CD4-positive, alpha-beta T cell treated with Interleukin-15 for 1 hour (primary cell): ENCODE measurements at places on chromosomes 3 and 15.
A peak's percentile ranks its signal among the peaks of the same experiment; 100 is the strongest.

DNA sequence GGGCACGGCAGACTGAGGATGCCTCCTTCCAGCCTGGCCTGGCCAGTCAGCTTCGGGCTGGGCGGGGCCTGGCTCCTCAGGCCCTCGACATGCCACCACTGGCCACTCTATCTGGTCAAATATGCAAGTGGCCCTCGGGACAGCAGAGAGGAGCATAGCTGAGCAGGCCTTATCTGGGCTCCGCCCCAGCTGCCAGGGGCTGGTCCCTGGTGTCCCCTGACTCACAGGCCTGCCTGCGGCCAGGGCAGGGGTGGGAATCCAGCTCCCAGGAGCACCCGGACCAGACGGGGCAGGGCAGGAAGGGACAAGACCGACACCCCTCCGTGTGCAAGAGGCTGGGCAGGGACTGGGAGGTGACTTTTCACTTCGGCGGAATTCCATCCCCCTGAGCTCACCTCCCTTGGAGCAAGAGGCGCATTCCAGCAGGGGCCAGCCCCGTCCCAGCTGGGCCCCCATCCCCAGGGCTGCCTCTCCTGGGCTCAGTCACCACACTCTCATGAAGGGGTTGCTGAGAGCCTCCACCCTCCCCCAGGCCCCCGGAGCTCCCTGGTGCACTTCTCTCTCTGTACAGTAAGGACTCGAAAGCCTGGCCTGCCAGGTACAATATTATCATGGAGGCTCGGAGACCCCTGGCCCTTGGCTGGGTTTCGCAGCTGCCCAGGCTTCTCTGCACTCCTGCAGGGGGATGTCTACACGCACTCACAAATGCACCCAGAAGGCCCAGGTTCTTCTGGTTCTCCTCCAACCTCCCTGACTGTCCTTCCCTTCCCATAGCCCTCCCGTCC is 29.5 kb downstream of the WNT7A start:
- no peak for DNase-seq

GRCh38 chr15:92653836-92654539 is 1.6 kb downstream of the FAM174B start:
- no peak for DNase-seq

DNA sequence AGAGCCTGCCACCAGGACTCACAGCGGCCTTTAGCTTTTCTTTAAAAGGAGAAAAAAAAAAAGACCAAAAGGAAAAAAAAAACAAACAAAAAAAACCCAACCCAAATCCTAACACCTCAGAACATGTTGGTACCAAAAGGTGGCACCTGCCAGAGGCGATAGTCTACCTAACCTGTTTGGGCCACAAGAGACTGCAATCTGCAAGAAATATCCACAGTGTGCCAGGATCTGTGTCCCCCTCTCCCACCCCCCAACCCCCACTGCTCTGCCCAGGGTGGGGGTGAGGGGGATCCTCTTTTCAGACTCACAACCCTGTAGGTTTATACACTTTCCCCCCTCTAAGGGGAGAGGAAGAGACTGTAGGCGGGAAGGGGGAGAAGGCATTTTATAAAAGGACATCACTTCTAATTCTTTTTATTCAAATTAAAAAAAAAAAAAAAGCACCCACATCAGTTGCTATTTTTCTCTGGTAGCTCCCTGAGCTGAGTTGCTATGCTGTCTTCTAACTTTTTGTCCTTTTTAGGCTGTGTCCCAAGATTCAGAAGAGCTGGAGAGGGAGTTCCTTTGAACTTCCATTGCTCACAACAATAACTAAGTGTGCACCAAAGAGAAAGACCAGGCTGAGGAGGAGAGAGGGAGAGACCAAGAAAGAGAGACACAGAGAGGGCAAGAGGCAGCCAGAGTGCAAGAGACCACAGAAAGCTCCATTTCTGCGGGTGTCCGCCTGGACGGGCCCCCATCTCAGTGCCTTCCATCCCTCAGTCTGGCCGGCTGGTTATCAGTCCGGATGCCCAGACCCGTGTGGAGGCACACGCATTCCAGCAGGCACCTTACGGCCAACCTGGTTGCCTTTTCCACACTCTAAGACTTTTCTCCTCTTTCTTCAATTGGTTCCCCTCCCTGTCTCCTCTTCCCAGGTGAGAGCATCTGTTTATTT is 48.9 kb downstream of the TLE3 start:
- DNase-seq, result peak; percentile 2

GRCh38 chr3:67450153-67450552 is 204.3 kb downstream of the SUCLG2 start:
- DNase-seq, result no peak

DNA sequence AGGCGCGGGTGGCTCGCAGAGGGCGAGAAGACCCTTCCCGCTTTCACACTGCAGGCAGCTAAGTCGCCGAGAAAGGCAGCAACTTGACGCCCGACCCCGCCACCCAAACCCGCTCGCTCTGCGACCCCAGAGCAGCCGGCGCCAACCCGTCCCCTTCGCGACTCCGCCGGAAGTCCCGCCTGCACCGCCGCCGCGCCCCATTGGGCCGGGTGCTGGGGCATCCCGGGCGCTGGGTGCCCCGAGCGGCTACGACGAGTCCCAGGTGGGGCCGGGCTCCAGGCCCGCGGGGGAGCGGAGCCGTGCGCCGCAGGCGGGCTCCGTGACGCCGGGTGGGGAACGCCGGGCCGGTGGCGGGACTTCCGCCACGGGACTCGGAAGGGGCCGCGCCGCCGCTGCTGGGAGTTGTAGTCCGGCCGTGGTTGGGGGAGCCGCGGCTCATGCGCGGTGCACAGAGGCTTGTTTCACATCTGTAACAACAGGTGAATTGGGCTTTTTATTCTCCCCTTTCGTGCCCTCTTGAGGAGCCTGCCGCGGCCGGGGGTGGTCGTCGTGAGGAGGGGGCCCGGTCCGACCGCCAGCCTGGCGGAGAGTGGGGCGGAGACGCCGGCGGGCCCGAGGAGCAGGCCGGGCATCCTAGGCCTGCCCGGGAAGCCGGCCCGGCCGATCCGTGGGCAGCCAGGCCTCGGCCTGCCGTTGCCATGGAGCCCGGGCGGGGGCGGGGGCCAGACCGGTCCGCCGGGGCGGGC is at the start of gene DHX30:
DHX30 (plus strand) TSS at position 405 of the 746 bp plus-strand sequence. CDS start 7,546 bp downstream, outside the sequence.
- peak; percentile 85 for DNase-seq

- peak; percentile 16 for DNase-seq
These were observed at the start of gene KCNH8 for GRCh38 chr3:19147905-19148767. Gene KCNH8 (plus strand): TSS chr3:19148510. CDS start chr3:19148720, 210 bp downstream.

DNA sequence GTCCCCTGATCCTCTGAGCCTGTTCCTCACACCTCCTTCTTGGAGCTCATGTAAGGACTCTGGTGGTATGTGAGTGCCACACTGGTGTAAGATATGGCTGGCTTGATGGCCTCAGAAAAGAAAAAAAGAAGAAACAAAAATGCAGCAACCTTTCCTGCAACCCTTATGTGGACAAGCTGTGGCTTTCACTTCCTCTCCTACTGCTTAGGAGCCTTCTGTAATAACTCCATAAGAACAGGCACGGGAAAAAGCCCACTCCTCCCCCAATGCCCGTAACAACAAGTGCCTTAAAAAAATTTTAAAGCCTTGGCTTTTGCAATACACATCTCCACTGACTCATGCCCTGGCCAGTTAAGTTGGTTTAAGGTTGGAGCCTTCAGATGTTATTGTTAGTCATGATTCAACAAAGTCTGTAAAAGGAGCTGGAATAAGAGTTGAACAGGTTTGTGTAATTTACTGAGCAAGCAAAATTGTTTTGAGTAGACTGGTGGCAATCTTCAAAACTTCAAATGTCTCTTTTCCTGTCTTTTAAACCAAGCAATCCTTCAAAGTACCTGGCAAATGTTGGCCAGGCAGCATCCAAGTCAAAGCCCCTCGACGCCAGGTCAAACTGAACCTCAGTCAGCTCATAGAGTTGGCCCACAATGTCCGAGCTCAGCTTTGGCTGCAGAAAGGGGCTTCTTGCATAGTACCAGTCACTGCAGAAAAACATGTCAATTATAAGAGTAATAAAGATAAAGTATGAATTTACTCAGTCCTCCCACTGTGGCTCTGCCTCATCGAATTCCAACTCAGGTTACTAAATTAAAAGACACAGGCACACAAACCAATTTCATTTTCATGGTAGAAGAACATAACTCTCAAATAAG is 22.9 kb downstream of the FYCO1 start:
- DNase-seq, result peak; percentile 54

DNA sequence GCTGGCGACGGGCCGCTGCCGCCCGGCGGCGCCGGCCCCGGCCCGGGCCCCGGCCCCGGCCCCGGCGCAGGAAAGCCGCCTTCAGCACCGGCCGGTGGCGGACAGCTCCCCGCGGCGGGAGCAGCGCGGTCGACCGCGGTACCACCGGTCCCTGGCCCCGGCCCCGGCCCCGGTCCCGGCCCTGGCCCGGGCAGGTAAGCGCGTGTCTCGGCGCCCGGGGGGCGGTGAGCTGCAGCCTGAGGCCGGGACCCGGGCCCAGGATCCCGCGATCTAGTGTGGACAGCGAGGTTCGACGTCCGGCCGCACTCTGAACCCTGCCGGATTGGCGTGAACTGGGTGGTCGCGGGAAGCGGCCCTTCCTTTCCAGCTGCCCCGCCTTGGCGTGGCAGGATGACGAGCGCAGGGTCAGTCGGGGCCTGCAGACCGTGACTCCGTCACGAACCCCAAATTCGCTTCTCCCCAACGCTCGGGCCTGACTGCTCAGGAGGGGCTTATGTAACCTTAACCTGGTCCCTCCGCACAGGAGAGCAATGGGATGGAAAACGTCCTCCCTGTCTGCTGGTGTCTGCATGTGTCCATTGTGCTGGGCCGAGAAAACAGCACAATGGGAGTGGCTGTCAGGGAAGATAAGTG is 472 bp downstream of the BSN start:
- no peak for DNase-seq

DNA sequence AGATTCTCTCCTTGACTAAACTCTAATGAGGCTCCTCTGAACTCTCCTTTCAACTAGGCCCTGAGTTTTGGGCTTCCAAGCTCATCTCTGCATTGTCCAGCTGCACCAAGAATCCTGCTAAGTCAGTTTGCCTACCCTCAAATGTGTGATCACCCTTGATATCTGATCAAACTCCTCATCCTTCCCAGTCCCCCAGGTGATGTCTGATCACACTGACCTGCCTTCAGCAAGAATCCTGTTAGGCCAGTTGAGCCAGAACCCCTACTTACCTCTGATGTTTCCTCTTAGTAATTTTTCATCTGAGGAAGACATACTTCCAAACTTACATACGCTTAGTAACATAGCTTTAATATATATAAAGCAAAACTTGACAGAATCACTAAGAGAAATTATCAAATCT is 28.8 kb downstream of the SUMF1 start:
- no peak for DNase-seq

GRCh38 chr15:79620112-79620857 is 188.1 kb downstream of the MINAR1 start:
- no peak for DNase-seq

- no peak for DNase-seq
These were observed 24.5 kb downstream of the DRD3 start for GRCh38 chr3:114154321-114154821.

- no peak for DNase-seq
These were observed 1019.4 kb upstream of the ALCAM start for GRCh38 chr3:104347291-104347690.

DNA sequence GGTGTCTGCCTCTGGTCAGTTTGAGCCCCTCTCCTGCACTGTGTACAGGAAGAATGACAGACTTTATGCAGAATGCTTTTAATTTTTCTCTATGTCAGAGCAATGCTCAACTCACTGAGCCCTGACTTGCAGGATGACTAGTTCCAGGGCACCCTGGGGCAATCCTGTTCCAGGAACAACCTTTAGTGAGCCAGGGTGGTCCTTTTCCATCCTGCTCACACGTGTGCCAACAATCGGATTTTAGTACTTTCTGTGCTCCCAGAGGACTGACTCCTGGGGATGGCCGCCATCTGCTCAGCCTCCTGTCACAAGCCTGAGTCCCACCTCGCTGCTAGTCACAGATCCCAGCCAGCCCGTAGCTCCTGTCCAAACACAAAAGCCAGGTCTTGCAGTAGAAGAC is 48.2 kb upstream of the ALDH1A3 start:
- no peak for DNase-seq

GRCh38 chr15:41849204-41849603 is 10.6 kb downstream of the PLA2G4B start:
- no peak for DNase-seq

DNA sequence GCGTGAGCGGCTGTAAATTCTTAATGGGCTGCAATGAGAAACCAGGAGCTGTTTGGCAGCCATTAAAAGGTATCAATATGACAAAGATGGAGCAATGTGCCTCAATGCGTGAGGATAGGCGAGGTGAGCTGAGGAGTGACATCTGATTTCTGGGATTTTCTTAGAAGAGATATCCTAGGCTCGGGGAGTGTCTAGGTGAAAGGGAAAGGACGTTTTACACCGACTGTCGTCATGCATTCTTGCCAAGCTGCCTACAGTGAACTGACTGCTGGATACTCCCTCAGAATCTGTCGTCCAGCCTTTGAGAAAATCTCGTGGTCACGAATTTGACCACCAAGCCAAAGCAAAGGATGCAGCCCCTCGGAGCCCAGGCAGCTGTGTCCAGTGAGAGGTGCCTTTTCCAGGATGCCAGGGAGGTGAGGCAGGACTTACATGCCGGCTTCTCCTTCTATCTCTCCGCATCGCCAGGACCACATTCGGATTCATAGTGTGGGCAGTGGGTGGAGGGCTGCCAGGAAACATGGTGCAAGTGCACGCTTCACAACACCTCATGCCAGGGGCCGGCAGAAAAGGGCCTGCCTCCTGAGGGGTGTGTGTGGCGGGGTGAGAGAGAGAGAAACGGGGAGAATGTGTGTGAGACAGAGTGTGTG is 80.3 kb upstream of the ABHD17C start:
- no peak for DNase-seq

DNA sequence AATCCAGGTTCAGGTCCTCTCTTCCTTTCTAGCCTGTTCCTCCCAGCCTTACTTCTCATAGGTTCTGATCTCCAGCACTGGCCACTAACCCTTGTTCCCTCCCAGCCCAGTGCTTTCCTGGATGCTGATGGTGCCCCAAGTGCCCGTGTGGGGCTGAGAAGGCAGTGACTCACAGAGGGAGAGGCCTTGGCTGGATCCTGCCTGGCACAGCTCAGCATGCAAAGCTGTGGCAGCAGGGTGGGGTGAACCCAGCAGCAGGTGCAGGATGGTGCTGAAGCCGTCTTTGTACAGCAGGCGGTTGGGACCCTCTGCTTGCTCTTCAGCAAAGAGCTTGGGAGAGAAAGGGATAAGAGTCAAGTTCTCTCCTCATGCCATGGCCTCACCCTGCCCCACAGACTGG is 7.6 kb downstream of the LPCAT4 start:
- DNase-seq, result no peak

- no peak for DNase-seq
These were observed 34.1 kb downstream of the ATP13A5 start for GRCh38 chr3:193344486-193344885.

DNA sequence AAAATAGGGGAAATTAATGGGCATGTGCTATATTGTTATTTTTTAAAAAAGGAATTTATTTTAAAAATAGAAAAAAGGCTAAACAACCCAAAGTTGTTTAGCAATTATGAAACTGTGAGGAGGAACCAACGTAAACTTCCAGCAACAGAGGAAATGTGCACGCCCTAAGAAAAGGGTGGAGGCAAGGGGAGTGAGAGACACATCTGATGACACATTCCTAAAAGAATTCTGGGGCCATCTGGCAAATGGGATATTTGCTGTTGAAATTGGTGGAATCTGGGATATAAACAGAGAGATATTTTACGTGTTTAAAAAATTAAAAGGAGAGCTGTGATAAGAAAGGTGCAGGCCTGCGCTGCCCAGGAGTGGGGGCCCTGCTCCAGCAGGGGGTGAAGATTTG is 50.8 kb upstream of the MUC13 start:
- no peak for DNase-seq
